ENCODE measurements at places on chromosomes 2 and 18.

GRCh38 chr2:202066875-202067274 lies 6.2 kb upstream of the KIAA2012 start:
- DNase-seq = no peak
- no peaks in the 10 kb centered on the region for H3K27me3 ChIP-seq
- H3K4me1 ChIP-seq = no peaks in the 10 kb centered on the region
- no peak overlapping the region for H3K4me3 ChIP-seq
- H3K27ac ChIP-seq = no peak overlapping the region

GRCh38 chr2:226661789-226662545 lies 137.7 kb downstream of the IRS1 start:
- no peak overlapping the region for H3K4me3 ChIP-seq
- no peaks in the 10 kb centered on the region for H3K36me3 ChIP-seq
- DNase-seq = no peak
- H3K27me3 ChIP-seq = no peaks in the 10 kb centered on the region
- no peak overlapping the region for H3K27ac ChIP-seq

DNA sequence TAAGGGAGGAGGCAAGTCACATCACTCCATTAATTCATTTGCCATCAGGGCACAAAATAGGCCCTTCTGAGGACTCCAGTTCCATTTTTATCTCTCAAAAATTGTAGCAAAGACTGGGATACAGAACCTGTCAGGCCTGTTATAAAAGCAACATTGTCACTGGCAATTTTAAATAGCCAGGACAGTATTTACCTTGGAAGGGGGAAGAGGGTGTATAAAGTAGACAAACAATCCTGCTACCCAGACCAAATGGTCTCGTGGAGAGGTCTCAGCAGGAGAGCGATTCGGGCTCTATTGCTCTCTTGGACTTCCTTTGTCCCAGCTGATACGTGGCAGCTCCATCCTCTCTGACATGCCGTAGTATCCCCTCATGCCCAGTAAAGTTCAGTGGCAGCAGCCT lies 740.3 kb upstream of the HS6ST1 start:
- no peak overlapping the region for H3K4me3 ChIP-seq
- H3K4me1 ChIP-seq = no peaks in the 10 kb centered on the region
- no peaks in the 10 kb centered on the region for H3K27me3 ChIP-seq
- DNase-seq = no peak

DNA sequence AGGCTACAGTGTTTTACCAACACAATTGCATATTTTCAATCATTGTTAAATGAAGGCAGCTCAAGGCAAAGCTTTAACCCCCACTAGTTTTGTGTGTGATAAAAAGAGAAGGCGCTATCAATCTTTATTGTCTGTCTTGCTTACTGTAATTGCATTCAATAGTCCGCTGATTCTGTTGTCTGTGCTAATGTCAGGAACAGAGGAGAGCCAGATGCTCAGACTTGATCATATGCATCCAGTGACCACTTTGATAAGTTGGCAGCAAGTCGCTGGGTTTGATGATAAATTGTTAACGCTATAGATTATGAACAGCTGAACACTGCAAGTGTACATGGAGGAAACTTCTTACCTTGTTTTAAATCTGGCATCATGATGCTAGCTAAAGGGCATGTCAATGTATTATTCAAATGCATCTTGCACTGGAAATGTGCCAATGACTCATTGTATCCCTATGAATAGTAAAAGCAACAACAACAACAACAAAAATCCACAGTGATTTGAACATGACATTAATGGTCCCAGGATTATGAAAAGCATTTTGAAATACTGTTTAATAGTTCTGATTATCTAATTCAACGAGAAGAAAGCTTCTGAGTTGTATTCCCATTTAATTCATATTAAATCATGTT lies 423.5 kb upstream of the FANCL start:
- no peak for DNase-seq
- no peak overlapping the region for H3K27ac ChIP-seq
- no peak overlapping the region for H3K4me3 ChIP-seq
- H3K36me3 ChIP-seq = no peaks in the 10 kb centered on the region

DNA sequence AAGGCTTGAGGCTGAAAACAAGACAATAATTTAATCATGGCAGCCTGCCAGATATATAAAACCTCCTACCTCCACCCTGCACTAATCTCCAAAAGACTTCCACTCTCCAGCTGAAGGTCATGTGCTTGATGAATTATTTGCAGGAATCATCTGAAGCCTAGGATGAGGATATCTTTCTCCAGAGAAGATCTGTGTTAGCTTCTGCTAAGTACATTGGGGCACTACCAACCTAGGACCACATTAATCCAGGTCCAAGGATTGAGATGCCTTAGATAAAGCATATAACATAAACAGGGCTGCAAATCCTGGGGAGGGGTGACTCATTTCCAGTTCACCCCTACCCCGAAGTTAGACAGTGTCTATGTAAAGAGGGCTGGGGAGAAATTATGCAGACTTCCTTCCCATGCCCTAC lies 80.5 kb upstream of the FRZB start:
- H3K4me3 ChIP-seq = no peak overlapping the region
- no peaks in the 10 kb centered on the region for H3K4me1 ChIP-seq
- no peaks in the 10 kb centered on the region for H3K27me3 ChIP-seq
- DNase-seq = no peak
- H3K36me3 ChIP-seq = peaks cover 18% of the 10 kb centered on the region
- no peak overlapping the region for H3K27ac ChIP-seq

DNA sequence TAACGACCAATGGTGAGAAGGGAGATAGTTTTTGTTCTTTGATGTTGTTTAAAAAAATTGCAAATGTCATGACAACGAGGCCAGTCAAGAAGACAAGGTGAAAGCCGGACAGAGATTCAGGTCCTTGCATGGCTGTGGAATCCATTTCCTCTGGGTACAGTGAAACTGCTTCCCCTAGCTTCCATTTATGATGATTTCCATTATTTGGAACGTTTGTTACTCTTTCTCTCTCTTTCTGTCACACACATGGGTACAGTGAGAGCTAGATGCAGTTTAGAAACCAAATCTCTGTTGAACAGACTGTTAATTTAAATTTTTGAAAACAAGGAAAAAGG lies 57.4 kb upstream of the MSH2 start:
- peaks cover 16% of the 10 kb centered on the region for H3K4me1 ChIP-seq
- H3K36me3 ChIP-seq = no peaks in the 10 kb centered on the region

DNA sequence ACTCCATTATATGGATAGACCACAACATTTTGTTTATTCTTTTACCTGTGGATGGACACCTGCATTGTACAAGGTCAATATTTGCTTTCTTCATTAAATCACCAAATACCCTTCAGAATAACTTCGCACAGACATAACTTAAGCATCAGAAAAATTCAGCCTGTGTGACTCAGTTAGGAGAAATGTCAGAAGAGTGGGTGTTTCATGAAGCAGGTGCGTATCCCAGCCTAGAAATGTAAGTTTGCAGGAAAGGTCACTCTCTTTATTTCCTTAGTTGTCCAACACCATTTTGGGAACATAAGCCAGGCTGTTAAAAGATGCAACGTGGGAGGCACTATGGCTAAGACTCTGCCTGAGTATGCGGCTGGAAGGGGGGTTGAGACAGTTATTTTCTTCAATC lies 48.6 kb upstream of the FHL2 start:
- H3K27me3 ChIP-seq = no peaks in the 10 kb centered on the region
- DNase-seq = no peak
- no peaks in the 10 kb centered on the region for H3K4me1 ChIP-seq
- H3K36me3 ChIP-seq = no peaks in the 10 kb centered on the region
- H3K4me3 ChIP-seq = no peak overlapping the region

- no peak for DNase-seq
- no peak overlapping the region for H3K4me3 ChIP-seq
- no peaks in the 10 kb centered on the region for H3K27me3 ChIP-seq
- no peaks in the 10 kb centered on the region for H3K36me3 ChIP-seq
Measured at GRCh38 chr2:104656571-104657163, 197.2 kb upstream of the POU3F3 start.

GRCh38 chr2:108392029-108392428 lies 14.3 kb downstream of the SULT1C4 start:
- no peak overlapping the region for H3K4me3 ChIP-seq
- H3K27me3 ChIP-seq = no peaks in the 10 kb centered on the region
- H3K27ac ChIP-seq = no peak overlapping the region

DNA sequence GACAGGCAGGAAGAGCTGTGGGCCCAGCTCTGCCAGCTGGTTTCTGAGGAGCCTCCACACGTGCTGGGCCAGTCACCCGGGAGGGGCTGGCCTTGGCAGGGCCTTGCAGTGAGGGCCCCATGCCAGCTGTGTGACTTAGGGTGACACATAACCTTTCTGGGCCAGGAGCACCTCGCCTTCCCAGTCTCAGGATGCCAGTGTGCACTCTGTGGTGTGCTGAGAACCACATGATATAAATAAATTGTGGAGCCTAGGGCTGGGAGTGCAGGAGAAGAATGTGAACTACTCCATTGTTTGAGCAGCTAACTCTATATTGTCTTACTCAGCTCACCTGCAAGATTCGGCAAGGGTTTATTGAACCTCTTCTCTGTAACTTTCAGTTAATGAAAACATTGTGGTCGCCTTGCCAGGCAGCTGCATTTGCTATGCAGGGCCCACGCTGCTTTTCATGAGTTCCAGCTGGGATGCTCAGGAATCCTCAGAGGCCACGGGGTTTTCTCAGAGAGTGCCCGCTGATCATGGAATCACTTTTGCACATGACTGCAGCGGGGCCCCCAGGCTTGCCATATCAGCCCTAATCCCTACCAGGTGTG lies 222.3 kb downstream of the SH3RF3 start:
- no peak overlapping the region for H3K27ac ChIP-seq
- H3K4me1 ChIP-seq = no peaks in the 10 kb centered on the region
- no peak for DNase-seq
- no peaks in the 10 kb centered on the region for H3K27me3 ChIP-seq

DNA sequence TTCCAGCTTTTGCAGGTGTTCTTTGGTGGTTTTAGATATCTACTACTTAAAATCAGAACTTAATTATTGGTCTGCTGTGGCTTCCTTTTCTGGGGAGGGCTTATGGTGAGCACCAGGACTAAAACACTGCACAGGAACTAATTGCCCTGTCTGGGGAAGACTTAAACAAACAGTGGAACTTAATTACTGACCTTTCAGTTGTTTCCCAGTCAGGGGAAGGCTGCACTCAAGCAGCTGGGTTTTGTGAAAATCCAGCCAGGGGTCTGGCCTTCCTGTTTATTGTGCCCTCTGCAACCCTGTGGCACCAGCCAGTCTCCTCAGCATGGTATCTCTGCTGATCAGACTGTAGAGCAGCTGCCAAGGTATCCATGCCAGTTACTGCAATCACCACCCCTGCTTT lies 398.2 kb downstream of the ADCYAP1 start:
- no peak overlapping the region for H3K4me3 ChIP-seq
- H3K27me3 ChIP-seq = no peaks in the 10 kb centered on the region
- H3K36me3 ChIP-seq = no peaks in the 10 kb centered on the region
- DNase-seq = no peak
- H3K4me1 ChIP-seq = no peaks in the 10 kb centered on the region

DNA sequence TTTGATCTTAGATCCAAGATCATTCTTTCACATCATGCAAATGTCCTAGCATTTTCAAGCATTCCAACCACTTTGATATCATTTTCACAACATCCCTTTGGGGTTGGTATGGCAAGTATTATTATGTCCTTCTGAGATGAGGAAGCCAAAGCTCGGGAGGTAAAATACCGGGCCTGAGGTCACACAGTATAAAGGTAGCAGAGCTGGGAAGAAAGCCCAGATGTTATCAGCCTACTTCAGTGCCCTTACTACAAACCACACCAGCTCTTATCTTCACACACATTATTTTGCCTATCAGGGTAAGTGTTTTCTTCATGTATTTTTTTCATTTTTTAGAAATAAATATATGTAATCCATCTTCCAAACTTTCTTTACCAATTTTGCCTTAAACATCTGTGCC lies 4.2 kb upstream of the B4GALT6 start:
- no peaks in the 10 kb centered on the region for H3K36me3 ChIP-seq
- no peak overlapping the region for H3K27ac ChIP-seq
- no peak overlapping the region for H3K4me3 ChIP-seq
- no peak for DNase-seq
- no peaks in the 10 kb centered on the region for H3K27me3 ChIP-seq

- H3K36me3 ChIP-seq = no peaks in the 10 kb centered on the region
- H3K27me3 ChIP-seq = no peaks in the 10 kb centered on the region
- H3K4me3 ChIP-seq = no peak overlapping the region
- no peak for DNase-seq
- H3K4me1 ChIP-seq = no peaks in the 10 kb centered on the region
Measured at GRCh38 chr2:186919296-186919695, 70.3 kb upstream of the ZSWIM2 start.

DNA sequence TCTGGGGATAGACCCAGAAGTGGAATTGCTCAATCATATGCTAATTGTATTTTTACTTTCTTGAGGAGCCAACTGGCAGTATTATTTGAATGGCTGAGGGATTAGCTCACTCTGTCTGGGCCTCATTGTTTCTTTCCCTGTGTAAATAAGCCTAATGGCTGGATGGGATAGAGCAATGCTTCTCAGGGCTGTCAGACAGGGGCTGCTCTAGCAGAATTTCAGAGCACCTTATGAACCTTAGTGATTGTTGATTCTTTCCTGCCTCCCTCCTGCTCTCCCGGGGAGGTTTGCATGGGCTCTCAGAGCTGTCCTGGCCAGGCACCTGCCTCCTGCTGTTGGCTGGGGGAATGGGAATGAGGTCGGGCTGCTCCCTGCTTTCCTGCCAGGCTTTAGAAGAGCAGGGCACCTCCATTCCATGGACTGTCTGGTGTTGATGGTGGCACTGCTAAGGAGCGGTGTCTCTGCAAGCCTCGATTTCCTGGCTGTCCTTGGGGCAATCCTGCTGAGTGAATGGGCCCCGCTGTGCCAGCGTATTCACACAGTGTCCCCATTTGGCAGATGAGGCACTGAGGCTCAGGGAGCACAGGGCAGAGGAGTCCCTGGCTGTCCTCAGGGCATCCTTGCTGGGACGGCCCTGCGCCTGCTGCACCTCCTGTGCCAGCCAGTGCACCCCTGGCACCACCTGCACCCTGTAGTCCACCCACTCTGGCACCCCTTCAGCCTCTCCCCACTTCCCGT lies 468.2 kb upstream of the HS6ST1 start:
- no peaks in the 10 kb centered on the region for H3K36me3 ChIP-seq
- H3K4me1 ChIP-seq = no peaks in the 10 kb centered on the region
- H3K27me3 ChIP-seq = no peaks in the 10 kb centered on the region
- no peak overlapping the region for H3K4me3 ChIP-seq

- no peak overlapping the region for H3K4me3 ChIP-seq
- no peak for DNase-seq
- peaks cover 13% of the 10 kb centered on the region for H3K27me3 ChIP-seq
- no peak overlapping the region for H3K27ac ChIP-seq
- no peaks in the 10 kb centered on the region for H3K36me3 ChIP-seq
Measured at GRCh38 chr2:157625296-157625695, 3.4 kb downstream of the ACVR1C start.

DNA sequence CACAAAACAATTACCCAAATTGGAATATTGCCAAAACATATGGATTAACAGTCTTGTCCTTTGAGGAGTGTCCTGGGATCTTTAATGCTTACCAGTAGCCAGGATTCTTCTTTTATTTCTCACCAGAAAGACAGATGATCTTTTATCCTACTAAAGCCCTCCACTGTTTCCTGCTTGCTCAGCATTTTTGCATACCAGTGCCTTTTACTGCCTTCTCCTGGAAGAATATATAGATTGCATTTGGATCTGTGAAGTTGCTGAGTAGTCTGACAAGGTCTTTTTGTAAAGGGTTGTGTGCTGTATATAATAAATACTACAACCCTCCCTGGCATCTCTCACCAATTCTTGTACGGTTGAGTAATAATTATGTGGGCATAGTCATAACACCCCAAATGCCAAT lies 652.2 kb downstream of the LRRTM4 start:
- DNase-seq = no peak
- no peaks in the 10 kb centered on the region for H3K36me3 ChIP-seq
- no peaks in the 10 kb centered on the region for H3K4me1 ChIP-seq
- no peak overlapping the region for H3K4me3 ChIP-seq
- no peaks in the 10 kb centered on the region for H3K27me3 ChIP-seq

All from tibial nerve (tissue), 4 donors.